Occipital lobe (tissue), 3 donors: ENCODE measurements at places on chromosomes 11 and 22.
A peak's percentile ranks its signal among the peaks of the same experiment; 100 is the strongest.

DNA sequence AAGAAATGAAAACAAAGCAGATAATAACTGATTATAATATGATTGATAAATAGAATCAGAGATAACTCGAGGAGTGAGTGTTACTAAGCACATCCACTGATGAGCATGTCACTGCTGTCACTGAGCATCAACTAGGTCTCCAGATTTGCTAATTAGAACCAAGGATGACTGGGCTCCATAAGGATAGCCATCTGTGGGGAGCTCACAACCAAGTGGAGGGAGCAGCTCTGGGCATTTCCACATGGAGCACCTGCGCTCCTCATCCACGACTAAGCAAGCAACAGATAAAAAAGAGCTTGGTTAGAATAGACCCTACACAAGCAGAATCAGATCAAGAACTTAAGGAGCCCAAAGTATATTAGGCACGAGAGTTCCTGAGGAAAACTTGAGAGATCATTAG is 396.0 kb upstream of the B3GAT1 start:
- no peak for DNase-seq

DNA sequence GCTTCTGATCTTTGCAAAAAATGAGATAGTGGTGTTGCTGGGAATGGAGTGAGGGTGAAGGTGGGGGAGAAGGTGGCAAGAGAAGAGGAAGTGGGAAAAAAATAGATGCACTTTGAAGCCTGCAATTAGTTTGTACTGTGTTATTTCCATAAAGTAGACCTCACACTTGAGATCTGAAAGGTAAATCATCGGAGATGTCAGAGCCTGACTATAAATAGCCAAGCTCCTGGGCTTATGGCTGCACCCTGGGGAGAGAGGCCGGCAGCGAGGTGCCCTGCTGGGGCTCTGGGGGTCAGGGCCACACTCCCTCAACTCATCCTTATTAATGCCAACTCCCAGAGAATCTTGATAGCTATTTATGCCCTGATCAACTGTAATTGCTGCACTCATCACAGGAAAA is 134.4 kb downstream of the NXPE2 start:
- no peak for DNase-seq

GRCh38 chr11:70440206-70440605 is 41.9 kb downstream of the CTTN start:
- no peak for DNase-seq

- DNase-seq = no peak
Observed at GRCh38 chr11:18172666-18173065, at the start of gene MRGPRX4. TSS of gene MRGPRX4 (plus strand) at chr11:18172837. CDS start at chr11:18173257, 420 bp downstream.

GRCh38 chr11:69881467-69882269 is 62.5 kb upstream of the FGF3 start:
- no peak for DNase-seq

- peak; percentile 34 for DNase-seq
Observed at GRCh38 chr11:105609341-105609781, 512 bp upstream of the GRIA4 start.

GRCh38 chr11:126544108-126545056 is 188.9 kb downstream of the ST3GAL4 start:
- no peak for DNase-seq

- no peak for DNase-seq
Observed at GRCh38 chr11:61259363-61259762, 18.4 kb downstream of the PGA5 start.
